SK-N-SH treated with all-trans-retinoic acid at 6 μM for 48 hours (cell line): ENCODE measurements at places on chromosomes 16 and 17.

DNA sequence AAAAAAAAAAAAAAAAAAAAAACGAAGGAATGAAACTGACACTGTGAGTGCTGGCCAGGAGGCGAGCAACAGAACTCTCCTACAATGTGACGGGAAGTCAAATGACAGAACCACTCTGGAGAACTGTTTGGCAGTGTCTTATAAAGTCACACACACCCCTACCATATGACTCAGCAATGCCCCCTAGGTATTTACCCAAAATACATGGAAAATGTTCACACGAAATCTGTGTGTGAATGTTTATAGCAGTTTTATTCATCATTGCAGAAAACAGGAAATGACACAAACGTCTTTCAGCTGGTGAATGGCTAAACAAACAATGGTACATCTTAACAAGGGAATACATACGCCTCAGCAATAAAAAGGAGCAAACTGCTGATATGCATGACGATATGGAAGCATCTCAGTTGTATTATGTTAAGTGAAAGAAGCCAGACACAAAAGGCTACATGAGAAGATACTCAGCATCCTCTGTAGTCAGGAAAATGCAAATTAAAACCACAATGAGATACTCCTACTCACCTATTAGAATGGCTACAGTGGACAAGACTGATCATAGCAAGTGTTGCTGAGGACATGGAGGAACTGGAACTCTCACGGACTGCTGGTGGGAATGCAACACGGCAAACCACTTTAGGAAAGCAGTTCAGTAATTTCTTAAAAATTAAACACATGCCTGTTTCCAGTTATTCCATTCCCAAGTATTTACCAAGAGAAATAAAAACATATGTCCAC lies 74.7 kb downstream of the TBC1D16 start:
- ATAC-seq, result no peak

- no peak; the same call in 2 of the 3 replicates for ATAC-seq
Observed at GRCh38 chr17:44308865-44309264, 464 bp downstream of the RUNDC3A start.

DNA sequence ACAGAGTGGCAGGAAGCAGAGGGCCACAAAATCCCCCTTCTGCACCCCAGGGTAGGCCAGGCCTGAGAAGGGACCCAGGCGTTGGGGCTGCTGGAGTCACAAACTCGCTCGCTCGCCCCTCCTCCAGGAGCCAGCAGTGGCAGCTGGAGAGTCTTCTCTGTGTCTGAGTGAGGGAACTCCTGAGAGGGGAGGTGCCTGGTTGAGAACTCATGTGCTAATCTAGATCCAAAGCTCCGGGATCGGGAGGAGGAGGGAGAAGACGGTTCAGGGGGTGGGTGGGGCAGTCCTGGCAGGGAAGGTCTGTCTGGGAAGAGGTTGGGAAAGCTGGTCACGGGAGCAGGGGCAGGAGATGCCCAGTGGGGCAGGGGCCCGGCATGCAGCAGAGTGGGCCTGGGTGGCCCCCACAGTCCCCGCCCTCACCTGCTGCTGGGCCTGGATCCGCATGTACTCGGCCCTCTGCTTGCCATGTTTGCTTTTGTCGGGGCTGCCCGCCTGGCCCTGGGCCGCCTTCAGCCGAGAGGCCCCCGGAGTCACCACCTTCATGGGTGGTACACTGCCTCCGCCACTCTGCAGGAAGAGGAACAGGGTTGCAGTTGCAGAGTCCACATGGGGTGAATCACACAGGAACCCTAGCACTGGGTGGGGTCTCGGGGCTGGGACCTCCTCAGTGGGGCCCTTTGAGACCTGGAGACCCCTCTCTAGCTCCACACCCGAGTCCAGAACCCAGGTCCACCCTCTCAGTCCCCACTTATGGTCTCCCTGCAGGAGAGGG lies 62.2 kb downstream of the SRCIN1 start:
- no peak for ATAC-seq

DNA sequence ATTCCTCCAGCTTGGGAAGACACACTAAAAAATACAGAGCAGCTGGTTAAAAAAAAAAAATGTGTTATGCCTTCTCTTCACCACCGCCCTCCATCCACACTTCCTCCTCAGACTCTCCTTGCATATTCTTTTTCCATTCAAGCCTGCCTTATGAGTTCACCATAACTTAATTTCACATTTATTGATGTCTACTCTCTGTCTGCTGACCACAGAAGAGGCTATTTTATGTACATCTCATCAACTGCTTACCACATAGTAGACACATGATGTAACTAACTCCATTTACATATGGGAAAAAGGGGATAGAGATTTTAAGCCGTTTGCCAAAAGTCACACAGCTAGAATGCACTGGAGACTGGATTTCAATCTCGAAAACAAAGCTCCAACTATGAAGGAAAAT lies 409.8 kb downstream of the CDH11 start:
- peak; percentile 56 for ATAC-seq

DNA sequence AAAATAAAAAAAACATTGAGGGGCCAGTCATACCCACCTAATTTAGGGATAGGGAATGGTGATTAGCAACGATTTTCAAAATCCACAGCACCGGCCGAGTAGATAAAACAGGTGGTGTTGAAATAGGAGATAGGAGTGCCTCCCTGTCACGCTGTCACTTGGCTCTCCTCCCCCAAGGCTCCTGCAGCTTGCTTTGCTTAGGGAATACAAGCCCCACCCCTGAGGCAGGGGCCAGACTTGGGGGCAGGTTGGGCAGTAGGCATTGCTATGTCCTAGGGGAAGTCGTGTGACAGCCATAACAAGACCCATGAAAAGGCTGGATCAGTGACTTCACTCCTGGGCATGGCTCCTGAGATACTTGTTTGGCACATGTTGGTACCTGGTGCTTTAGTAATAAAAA lies 25.8 kb downstream of the POLR2A start:
- no peak for ATAC-seq

- ATAC-seq, result peak; percentile 71; the same call in 2 of the 3 replicates
Observed at GRCh38 chr16:62225675-62226074, 189.4 kb upstream of the CDH8 start.

DNA sequence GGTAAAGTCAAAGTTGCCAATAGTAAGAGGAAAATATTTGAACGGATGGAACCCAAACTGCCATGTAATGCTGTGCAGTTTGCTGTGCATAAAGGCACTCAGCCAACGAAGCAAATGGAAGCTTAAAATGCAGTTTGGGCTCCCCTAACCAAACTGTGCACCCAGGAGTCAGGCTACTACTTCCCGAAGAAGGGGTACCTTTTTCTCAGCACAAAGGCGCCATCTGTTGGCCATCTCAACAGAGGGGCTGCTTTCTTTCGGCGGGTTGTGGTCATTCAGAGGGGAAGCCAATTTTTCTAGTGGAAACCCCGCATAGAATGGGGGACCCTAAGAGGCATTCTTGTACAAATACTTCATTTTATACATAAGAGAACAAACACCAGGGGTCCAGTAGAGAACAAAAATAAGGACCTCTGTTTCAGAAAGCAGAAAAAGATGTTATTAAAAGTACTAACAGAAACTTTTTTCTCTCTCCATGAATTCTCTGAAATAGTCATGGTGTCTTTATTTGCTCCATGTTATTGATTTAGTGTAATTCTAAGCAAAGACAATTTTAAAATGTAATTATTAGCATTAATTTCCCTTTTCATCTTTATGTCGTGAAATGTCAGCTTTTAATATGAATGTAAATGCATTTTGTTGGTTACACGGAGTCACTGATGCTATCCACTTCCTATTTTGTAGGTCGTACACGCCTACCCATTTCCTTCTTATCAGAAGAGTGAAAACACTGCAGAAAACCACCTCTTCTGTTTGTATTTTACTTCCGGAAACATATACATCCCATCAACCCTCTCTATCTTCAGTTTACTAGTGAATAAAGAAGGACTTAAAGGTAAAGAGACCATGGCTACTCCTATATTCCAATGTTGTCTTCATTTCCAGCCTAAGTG lies 453.3 kb downstream of the KCNJ2 start:
- ATAC-seq, result no peak

GRCh38 chr16:54140057-54140787 lies 146.4 kb downstream of the IRX3 start:
- no peak for ATAC-seq

DNA sequence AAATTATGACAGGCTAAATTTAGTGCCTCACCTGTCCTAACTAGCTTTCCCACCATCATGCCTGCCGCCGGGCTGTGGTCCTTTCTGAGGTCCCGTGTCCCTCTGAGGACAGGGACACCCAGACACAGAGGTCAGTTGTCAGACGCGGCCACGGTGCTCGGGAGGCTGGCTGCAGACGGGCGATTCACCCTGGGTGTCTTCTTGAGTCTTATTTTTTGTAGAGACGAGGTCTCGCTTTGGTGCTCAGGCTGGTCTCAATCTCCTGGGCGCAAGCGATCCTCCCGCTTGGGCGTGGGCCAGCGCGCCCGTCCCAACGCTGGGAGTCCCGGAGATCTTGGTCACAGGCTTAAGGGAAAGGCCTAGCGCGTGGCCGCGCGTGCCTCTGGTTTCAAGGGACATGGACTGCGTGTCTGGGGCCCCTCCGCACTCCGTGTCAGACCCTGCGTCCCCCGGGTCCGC lies 797 bp upstream of the RAB11FIP3 start:
- peak; percentile 53 for ATAC-seq

- no peak for ATAC-seq
Observed at GRCh38 chr17:27318633-27319032, 24.7 kb downstream of the WSB1 start.

DNA sequence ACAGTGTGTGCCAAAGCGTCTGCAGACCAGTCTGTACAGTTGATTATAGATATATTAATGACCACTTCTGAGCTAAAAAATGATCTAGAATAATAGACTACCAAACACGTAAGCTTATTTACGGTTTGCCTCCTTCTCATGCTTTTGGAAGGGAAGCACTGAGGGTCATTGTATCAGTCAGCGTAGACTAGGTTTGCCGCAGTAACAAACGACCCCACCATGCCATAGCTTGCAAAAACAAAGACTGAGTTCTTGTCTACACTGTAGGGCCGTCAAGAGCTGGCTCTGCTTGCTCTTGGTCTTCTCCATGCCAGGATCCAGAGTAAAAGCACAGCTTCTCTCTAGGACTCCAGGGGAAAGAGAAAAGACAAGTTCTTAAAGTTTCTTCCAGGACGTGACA lies 680.7 kb downstream of the MAF start:
- ATAC-seq, result no peak

DNA sequence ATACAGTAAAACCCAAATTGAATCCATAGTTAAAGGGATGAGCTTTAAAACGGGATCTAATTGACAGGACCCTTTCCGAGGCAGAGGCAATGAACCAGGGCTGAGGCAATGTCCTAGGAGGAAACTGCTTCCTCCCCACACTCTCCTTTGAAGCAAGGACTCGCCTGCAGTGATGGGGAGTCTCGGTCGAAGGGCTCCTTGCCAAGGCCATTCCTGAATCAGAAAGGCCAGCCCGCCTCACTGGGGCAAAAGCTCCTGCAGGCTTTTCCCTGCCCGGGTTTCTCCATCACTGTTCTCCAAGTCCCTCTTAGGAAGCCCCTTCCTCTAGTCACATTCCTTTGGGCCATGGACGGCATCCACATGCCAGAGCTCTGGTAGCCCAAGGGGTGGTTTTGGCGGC lies 132.0 kb downstream of the RBFOX3 start:
- no peak for ATAC-seq

DNA sequence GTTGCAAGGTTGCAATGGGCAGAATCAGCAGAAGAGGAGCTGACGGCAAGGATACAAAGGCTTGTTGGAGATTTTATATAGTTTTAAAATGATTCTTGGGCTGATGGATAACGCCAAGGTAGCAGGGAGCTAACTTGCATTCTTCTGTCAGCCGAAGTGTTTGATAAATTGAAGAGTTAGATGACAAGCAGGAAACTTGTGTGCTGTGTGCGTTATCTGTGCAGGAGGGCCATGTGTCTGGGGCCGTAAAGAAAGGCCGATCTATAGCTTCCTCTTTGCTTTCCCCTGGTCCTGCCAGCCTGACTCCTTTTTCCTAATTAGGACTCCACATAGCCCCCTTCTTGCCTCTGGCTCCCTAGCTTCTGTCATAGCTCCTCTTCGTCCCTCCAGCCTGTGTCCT lies 6.7 kb upstream of the WWOX start:
- no peak for ATAC-seq
